Activated CD4-positive, alpha-beta T cell treated with anti-CD3 and anti-CD28 coated beads for 36 hours (primary cell): ENCODE measurements at places on chromosomes 5 and 9. TPM values are rescaled to one million over a fixed set of nuclear protein-coding genes. Genes with fewer than 3 reads are reported as not detected.

DNA sequence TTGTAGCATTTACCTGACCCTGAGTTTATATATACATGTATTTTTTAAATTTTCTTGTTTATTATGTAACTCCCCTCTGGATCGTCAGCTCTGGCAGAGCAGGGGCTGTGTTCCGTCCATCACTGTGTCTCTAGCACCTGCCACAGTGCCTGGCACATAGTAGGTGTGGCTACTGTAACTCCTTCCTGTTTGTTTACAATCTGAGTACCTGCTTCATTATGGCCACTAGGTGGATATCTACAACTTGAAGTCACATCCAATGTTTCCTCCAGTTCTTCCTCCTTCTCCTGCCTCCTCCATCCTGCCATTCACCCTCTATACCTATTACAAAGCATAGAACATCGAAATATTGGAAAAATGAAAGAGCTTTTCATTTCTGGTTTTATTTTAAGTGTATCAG, 14.2 kb upstream of the PPP1R2B start:
- peak; percentile 6 for DNase-seq

DNA sequence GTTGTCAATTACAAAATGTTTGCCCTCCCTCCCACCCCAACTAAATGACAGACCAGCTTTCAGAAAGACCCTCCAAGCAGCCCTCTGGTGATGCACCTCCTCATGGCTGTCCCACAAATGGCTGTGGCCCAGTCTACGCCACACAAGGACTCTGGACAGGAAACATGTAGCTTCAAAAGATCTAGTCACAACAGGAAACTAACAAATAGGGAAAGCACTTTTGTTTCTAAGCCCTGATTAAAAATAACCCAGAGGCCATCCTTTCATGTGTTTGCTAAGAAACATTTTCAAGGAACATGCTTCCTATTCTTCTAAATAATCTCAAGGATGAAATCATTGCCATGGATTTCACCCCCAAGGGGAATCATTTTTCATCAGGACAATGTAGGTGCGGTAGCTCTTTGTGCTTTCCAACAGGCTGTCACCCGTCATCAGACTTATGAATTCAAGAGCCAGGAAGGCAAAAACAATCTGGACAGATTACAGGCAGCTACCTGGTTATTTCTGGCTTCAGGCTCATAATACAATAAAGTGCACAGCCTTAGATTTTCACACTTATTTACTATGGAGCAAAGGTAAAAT, 20.1 kb downstream of the PCSK1 start:
- DNase-seq: no peak

DNA sequence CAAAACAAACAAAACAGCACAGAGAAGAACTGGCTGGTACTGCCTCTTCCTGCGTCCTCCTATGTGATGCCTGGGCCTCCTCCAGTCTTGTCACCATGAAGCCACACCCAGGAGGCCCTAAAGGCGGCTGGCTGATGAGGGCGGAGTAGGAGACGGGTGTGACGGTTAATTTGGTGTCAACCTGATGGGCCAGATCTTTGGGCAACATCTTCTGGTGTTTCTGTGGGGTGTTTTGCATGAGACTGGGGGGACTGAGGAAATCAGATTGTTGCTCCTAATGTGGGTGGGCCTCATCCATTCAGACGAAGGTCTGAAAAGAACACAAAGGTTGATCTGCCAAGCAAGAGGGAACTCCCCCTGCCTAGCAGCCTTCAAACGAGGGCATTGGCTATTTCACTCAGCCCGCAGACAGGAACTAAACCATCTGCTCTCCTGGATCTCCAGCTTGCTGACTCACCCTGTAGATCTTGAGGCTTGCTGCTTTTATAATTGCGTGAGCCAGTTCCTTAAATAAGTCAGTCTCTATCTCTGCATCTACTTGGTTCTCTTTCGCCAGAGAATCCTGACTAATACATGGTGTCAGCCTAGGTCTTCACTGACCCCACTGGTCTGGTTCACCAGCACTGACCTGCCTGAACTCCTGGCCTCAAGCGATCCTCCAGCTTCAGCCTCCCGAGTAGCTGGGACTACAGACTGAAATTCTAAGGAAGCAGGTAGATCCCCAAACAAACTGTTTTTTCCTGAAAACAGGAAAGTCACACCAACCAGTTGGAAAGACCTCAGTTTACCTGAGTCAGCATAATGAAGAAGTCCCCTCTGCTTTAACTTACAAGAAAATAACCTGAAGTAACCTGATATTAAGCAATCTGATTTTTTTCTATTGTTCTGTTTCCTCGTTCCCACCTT, 12.8 kb upstream of the ZFP62 start:
- peak; percentile 22 for DNase-seq

DNA sequence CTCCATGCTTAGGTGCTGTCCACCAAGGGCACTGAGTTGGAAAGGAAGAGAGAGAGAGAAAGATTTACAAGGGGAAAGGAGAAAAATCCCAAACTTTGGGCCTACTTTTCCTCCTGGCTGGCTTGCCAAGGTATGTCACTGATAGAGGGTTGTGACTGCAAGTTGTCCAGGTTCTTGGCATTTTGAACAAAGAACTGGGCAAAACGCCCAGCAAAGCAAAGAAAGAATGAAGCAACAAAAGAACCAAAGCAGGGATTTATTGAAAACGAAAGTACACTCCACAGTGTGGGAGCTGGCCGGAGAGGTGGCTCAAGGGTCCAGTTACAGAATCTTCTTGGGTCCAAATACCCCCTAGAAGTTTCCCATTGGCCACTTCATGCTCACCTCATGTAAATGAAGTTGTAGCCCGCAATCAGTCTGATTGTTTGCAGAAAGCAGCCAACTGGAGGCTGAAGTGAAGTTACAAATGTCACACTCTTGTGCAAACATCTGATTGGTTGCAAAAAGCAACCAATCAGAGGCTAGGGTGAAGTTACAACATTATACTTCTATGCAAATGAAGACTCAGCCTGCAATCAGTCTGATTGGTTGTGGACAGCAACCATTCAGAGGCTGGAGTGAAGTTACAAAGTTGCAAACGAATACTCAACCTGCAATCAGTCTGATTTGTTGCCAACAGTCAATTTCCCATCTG, 263.5 kb downstream of the YTHDC2 start:
- no peak for DNase-seq

NSA2 gene
- total RNA-seq: 253 TPM

DNA sequence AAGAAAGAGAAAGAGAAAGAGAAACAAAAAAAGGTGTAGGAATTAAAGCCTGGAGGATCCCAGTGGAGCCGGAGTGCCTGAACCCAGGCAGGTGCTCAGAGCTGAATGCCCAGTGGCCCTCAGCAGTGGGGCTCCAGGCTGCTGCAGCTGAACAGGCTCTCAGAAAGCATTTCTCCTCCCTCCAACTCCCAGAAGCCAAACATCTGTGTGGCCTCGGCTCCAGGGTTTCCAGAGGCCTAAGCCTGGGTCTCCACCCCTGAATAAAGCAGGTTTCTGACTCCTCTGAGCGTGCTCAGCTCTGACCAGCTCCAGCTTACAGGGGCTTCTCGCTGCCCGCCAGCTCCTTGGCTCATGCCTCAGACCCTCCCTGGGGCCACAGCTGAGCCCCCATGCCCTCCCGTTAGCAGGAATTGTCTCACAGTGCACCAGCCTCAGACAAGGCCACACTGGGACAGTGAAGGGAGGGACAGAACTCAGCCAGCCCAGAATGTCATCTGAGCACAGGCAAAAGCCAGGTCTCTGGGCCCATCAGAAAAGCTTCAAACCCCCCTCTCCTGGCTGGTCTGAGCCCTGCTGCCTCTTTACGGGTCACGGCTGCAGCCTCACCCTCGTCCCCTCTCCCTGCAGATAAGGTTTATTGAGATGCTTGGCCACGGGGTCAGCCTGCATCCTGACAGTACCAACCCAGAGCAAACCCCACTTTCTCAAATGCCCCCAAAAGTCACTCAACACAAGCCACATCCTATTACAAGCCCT, 114.4 kb upstream of the PPP1R26 start:
- no peak for DNase-seq

- no peak for DNase-seq
Observed at GRCh38 chr9:79371301-79371700, 200.5 kb upstream of the TLE4 start.
